ENCODE measurements at places on chromosomes 5 and 9.
A peak's percentile ranks its signal among the peaks of the same experiment; 100 is the strongest.

DNA sequence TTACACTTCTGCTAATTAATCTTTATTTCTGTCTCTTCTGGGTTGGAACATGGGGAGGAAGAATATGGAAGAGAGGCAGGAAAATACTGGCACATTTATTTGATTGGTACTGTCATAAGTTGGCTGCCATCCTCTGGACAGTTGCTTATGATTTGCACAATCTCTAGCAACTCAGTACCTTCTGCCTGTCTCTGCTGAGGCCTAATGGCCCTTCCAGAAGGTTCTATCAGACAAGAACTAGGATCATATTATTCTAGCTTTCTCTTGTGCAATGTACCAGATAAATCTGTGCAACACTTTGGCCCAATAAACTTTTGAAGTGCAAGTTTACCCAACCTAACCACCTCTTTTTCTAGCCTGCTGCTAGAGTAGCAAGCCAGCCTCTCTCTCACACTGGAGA lies 335.0 kb downstream of the ARRDC3 start:
- H3K36me3 ChIP-seq, result no peaks in the 10 kb centered on the region
- no peak overlapping the region for H3K27ac ChIP-seq
- DNase-seq, result no peak
- H3K4me3 ChIP-seq, result no peak overlapping the region
- H3K4me1 ChIP-seq, result peaks cover 5% of the 10 kb centered on the region
- H3K27me3 ChIP-seq, result no peaks in the 10 kb centered on the region

DNA sequence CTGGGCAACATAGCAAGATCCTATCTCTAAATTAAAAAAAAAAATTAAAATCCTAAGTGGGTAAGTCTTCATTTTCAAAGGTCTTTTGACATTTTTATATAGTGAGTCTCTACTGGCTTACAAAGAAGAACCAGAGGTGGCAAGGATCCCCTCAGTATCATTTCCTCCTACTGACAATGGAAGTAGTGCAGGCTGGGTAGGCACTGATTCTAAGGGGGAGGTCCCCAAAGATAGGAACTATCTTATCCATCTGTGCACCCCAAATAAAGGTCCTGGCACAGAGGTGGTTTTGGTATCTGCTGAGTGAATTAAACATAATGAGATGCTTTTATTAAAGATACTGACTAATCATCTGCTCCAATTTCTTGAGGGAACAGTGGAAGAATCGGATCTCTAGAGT lies 4.2 kb downstream of the FAM193B start:
- peaks cover 30% of the 10 kb centered on the region for H3K36me3 ChIP-seq
- H3K27me3 ChIP-seq, result no peaks in the 10 kb centered on the region
- H3K4me3 ChIP-seq, result no peak overlapping the region

DNA sequence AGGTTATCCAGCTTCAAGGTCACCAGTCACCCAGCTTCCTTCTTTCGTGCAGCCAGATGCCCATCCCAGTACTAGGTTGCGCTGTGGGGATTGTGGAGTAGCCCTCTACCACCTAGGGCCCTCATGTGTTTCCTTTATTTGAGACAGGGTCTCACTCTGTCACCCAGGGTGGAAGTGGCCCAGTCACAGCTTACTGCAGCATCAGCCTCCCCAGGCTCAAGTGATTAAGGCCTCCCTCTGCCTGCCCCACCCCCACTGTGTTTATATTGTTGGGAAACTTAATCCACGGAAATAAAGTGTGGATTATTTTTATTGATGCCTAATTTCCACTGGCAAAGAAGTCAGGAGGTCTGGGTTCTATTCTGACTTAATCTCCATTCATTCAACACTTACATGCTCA lies 4.3 kb downstream of the IL17B start:
- DNase-seq, result no peak
- peaks cover 5% of the 10 kb centered on the region for H3K36me3 ChIP-seq
- H3K27me3 ChIP-seq, result peaks cover 28% of the 10 kb centered on the region
- no peaks in the 10 kb centered on the region for H3K4me1 ChIP-seq

DNA sequence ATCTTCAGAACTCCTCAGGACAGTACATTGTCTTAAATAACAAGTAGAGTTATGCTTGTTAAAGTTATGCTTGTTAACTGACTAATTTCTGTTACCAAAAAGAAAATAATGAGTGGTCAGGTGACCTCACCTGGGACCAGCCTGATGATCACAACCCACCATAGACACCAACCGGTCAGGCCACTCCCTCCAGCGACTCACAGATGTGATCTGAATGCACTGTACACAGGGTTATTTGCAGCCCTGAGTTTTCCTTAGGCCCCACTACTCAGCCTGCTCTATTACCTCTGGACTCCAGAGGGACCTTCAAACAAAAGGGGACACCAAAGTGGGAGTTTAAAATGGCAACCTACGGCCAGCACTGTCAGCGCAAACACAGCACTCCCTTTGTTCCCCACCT lies 55.3 kb downstream of the ARSB start:
- no peak overlapping the region for H3K27ac ChIP-seq
- no peak overlapping the region for H3K4me3 ChIP-seq
- no peaks in the 10 kb centered on the region for H3K36me3 ChIP-seq
- H3K27me3 ChIP-seq, result no peaks in the 10 kb centered on the region
- no peak for DNase-seq

DNA sequence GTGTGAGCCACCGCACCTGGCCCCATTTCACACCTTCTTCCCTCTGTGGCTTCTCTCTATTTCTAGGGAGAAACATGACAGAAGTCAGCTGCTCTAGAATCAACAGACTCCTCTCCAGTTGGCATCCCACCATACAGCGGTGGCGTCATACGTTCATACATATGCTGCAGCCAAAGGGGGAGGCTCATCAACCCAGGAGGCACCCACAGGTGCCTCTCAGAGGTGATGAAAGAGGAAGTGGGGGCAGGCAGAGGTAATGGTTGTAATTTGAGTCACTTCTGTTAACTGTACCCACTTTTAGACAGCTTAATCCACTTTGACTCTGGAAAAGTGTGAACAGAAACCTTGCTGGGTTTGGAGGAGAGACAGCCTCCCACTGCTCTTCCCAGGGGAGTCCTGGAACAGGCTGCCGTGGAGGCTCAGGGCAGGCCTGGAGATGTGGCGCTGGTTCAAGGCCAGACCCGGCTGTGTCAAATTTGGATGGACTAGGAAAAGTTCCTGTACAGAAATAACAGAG lies 47.3 kb upstream of the SUB1 start:
- H3K4me1 ChIP-seq, result peaks cover 8% of the 10 kb centered on the region
- no peak overlapping the region for H3K4me3 ChIP-seq
- DNase-seq, result no peak
- no peaks in the 10 kb centered on the region for H3K27me3 ChIP-seq
- H3K27ac ChIP-seq, result no peak overlapping the region

DNA sequence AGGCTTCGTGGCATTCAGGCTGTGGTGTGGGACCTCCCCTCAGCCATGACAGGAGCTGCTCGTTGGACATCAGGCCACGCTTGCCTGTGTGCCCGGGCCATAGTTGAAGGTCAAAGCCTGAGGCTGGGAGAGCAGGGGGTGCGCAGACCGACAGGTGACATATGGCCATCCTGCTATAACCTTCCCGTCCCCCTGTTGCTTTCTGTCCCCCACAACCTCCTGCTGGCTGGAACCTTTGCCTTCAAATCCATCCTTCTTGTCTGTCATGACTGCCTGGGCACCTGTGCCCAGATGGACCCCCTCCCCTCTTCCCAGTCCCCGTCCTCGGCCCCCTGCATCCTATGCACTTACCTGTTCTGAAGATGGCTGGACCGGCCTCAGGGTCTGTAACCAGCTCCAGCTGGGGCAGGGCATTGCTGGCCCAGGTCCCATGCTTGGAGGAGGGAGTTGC lies 83.2 kb downstream of the WNK2 start:
- H3K27ac ChIP-seq, result no peak overlapping the region
- H3K4me3 ChIP-seq, result no peak overlapping the region
- DNase-seq, result no peak
- H3K36me3 ChIP-seq, result peaks cover 32% of the 10 kb centered on the region

DNA sequence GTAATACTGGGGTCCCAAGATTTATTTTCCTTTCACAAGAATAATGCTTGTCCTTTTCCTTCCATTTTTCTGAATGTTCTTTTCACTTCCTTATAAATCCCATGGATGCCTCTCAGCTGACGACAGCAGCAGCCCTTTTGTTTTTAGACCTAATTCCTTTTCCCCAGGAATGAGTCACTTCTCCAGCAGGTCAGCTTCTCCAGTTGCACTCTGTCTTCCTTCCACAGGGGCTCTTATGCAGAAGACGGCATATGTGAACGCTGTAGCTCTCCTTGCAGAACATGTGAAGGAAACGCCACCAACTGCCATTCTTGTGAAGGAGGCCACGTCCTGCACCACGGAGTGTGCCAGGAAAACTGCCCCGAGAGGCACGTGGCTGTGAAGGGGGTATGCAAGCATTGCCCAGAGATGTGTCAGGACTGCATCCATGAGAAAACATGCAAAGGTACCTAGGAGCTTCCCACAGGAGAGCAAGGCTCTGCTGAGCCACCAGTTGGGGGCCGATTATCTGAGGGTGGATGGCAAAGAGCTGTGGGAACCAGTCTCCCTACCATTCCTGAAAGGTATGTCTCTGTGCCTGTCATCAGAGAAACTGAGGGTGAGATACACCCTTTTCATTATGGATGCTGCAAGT lies 72.9 kb downstream of the RFK start:
- DNase-seq, result no peak
- no peak overlapping the region for H3K27ac ChIP-seq
- H3K36me3 ChIP-seq, result no peaks in the 10 kb centered on the region

GRCh38 chr5:92599217-92599810 lies 981.7 kb downstream of the NR2F1-AS1 start:
- H3K4me1 ChIP-seq, result no peaks in the 10 kb centered on the region
- no peak overlapping the region for H3K4me3 ChIP-seq
- no peaks in the 10 kb centered on the region for H3K27me3 ChIP-seq
- H3K36me3 ChIP-seq, result no peaks in the 10 kb centered on the region
- H3K27ac ChIP-seq, result no peak overlapping the region
- no peak for DNase-seq

DNA sequence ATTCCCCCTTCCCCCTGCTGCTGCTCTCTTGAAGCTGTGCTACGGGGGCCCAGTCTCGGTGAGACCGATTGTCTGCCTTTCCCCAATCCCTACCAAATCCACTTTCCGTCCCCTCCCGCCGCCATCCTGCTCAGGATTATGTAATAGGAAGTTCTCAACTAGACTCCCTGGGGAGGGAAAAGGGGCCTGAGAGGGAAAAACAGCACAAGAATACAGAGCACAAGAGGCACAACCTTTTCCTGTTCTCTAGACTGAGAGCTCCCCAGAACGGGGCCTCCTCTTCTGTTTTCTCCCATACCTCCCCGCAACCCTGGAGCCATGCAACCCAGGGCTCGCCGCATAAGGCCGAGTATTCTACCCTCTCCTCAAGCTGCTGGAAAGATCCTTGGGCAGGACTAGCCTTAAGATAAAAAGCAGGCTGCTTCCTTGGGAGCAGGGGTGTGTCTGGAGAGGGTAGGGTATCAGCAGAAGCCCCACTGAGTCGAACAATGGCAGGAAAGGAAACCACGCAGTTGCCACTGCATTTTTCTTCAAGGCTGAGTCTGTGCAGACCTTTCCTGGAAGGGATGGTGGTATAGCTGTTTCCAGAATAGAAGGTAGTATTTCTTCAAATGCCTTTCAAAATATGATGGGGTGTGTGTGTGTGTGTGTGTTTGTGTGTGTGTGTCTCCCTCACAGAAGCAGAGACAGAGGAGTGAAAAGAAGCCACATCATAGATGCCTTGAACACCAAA lies 12.9 kb downstream of the MYORG start:
- H3K36me3 ChIP-seq, result no peaks in the 10 kb centered on the region
- no peaks in the 10 kb centered on the region for H3K4me1 ChIP-seq
- no peak overlapping the region for H3K4me3 ChIP-seq
- no peak for DNase-seq
- no peak overlapping the region for H3K27ac ChIP-seq
- H3K27me3 ChIP-seq, result no peaks in the 10 kb centered on the region

- no peak overlapping the region for H3K27ac ChIP-seq
- no peak overlapping the region for H3K4me3 ChIP-seq
- H3K4me1 ChIP-seq, result no peaks in the 10 kb centered on the region
- no peak for DNase-seq
- no peaks in the 10 kb centered on the region for H3K27me3 ChIP-seq
These were observed 18.9 kb downstream of the RPS23 start for GRCh38 chr5:82259172-82259800.

DNA sequence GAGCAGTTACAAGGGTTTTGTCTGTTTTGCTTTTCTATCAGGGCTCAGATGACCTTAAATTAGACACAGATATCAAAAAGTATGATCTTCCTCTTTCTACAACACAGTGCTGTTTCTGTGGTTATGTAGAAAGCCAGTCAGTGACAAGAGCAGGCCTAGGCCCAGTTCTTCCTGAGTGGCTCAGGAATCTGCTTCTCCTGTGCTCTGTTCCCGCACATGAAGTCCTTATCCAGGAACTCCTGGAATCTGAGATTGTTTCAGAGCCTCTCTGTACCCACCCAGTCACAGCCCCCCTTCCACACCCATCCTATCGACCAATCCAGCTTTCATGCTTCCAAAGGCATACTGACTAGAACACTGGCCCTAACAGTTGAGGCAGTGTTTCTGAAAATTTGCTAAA lies 40.4 kb upstream of the SMU1 start:
- H3K27ac ChIP-seq, result no peak overlapping the region
- H3K4me3 ChIP-seq, result no peak overlapping the region
- H3K36me3 ChIP-seq, result peaks cover 6% of the 10 kb centered on the region
- no peak for DNase-seq

- H3K27me3 ChIP-seq, result no peaks in the 10 kb centered on the region
- H3K4me3 ChIP-seq, result peak overlapping the region; percentile 74
- H3K4me1 ChIP-seq, result peaks cover 7% of the 10 kb centered on the region
- H3K27ac ChIP-seq, result no peak overlapping the region
- peak; percentile 15 for DNase-seq
- H3K36me3 ChIP-seq, result no peaks in the 10 kb centered on the region
These were observed 20.3 kb upstream of the RIC1 start for GRCh38 chr9:5608298-5609225.

GRCh38 chr9:37676411-37676830 lies 25.7 kb downstream of the FRMPD1 start:
- no peaks in the 10 kb centered on the region for H3K4me1 ChIP-seq
- H3K36me3 ChIP-seq, result no peaks in the 10 kb centered on the region
- H3K4me3 ChIP-seq, result no peak overlapping the region
- no peak overlapping the region for H3K27ac ChIP-seq
- no peak for DNase-seq

DNA sequence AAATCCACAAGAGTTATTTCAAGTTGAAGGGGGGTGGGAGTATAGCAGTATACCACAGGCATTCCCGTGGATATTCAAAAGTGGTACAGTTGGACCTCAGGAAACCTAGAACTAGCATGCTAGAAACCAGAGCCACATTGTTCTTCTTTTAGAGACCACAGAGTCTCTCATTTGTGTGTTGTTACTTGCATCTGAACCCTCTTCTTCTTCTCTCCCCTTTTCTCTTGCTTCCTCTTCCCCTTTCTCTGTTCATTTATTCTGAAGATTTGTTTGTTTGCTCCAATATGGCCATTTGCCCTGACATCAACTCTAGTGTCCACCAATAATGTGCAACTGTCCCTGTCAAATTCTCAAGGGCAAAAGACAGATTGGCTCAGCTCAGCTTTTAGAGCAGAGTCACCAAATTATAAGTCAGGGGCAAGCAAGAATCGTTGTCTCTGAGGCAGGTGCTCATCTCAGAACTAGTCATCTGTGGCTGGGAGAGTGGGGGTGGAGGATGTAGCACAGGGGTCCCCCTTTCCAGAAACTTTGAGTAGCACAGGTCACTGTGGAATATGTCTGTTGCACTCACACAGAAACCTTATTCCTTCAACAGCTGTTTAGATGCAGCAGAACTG lies 321.1 kb downstream of the ARRDC3 start:
- H3K4me1 ChIP-seq, result peaks cover 41% of the 10 kb centered on the region
- peaks cover 11% of the 10 kb centered on the region for H3K36me3 ChIP-seq
- H3K27ac ChIP-seq, result no peak overlapping the region
- no peak for DNase-seq
- H3K4me3 ChIP-seq, result no peak overlapping the region

- no peaks in the 10 kb centered on the region for H3K36me3 ChIP-seq
- no peaks in the 10 kb centered on the region for H3K27me3 ChIP-seq
- no peak overlapping the region for H3K4me3 ChIP-seq
- H3K27ac ChIP-seq, result no peak overlapping the region
- no peak for DNase-seq
- no peaks in the 10 kb centered on the region for H3K4me1 ChIP-seq
These were observed 266.4 kb upstream of the FBXL7 start for GRCh38 chr5:15233566-15233965.
